ENCODE measurements at places on chromosomes 2 and 18.

DNA sequence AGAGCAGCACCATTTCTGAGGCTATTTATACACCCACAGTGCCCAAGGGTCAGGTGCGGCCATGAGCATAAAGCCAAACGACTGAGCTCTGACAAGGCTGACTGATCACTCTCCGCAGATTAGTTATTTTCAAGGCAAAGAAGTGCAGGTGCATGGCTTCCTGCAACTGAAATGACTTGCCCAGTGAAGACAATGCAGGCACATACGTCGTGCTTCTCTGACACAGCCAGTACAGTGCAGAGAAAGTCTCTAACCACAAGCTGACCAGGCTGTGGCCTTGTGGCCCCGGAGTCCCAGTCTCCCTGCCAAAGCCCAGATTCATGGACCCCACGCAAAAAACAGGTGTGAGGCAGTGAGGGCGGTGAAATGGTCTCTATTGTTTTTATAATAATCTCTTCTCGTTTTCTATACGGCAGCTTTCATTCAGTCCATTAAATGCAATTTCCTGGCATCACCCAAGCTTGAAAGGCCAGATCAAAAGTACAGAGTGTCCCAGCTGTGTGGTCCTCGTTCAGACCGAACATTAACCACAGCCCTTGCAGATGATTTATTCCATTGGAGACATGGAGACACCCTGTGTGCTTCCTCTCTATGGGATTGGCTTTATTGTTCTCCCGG is 447.0 kb upstream of the ID2 start:
- DNase-seq = peak; percentile 37

DNA sequence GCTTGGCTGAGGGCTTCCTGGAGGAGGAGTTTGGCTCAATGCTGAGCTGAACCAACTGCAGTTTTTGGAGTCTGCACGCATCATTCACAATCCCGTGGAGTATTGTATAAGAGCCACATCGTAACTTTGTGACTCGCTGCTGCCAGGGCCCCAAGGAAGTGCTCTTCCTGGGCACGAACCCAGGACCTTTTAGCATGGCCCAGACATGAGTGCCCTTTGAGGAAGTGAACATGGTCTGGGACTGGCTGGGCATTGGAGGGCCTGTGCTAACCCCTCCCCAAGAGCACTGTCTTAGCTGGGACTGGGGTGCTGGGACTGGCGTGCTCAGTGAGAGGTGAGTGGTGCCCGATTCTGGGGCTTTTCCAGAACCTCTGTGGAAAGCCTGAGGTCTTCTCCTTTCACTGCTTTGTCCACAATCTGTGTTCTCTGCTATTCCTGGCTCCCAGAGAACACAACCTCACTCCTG is 88.6 kb downstream of the LIPG start:
- DNase-seq = no peak

DNA sequence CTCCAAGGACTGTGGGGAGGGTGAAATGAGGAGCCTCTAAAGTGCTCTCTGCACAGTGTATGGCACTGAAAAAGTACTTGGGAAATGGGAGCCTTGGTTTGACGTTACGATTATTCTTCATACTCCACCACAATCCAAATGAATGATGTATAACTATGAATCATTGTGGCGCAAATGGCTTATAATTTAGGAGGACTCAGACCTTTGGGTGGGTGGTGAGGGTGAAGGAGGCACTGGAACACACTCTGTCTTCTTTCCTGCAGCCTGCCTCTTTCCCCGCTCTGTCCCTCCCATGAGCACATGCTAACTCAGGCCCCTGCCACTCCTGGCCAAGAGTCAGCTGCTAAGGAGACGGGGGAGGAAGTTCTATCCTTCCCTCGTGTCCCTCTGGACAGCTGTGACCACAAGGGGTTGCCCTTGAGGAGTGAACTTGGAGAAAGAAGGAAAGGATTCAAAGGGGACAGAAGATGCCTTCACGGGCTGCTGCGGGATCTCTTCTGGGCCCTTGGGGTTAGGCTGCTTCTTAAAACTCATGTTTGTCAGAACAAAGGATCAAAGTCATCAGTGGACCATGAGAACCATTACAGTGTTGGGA is 36.5 kb downstream of the POLR1A start:
- no peak for DNase-seq

GRCh38 chr2:86064006-86064405 is 41.7 kb downstream of the POLR1A start:
- no peak for DNase-seq

DNA sequence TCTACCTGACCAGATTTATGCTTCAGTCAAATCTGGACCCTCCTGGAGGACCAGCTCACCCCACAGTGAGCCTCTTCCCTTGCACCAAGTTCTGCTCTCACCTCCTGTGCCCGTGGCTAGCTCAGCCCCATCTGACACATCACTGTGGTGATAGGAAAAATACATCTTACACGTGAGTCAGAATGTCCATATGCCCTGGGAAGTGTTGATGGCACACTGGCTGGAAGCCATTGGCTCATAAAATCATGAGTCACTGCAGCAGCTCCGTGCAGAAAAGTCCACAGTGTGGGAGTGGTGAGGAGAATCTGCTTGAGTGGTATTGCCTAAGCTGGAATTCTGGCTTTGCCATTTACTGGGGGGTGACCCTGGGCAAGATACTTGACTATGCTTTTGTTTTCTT is 42.6 kb upstream of the RAPGEF4 start:
- DNase-seq = no peak

GRCh38 chr2:40259900-40260299 is 192.0 kb downstream of the SLC8A1 start:
- DNase-seq = no peak

GRCh38 chr2:80288576-80288975 is 16.0 kb downstream of the LRRTM1 start:
- DNase-seq = no peak

DNA sequence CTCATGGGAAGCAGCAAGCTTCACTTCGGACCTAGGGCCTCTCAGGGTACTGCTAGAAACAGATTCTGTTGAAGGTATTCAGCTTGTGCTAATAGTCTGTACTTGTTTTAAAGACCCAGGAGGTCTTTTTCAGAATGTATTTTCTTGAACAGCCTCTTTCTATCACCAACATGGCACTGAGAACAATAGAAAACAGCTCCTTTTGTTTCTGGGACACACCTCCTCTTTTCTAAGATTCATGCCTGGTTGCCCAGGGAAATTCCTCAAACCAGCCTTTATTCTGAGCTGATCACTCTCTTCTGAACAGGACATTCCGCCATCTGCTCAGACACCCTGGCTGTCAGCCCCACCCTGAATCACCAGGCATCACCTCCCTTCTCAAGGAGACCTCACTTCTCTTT is 389.6 kb downstream of the TGIF1 start:
- no peak for DNase-seq
